ENCODE measurements at places on chromosomes 2 and 18. TPM values are rescaled to one million over a fixed set of nuclear protein-coding genes. Genes with fewer than 3 reads are reported as not detected.

CNDP1 gene
- total RNA-seq, result not detected

ANKRD30B gene
- total RNA-seq, result not detected

DCDC2C gene
- not detected for total RNA-seq

ZBTB7C gene
- 1.0 TPM for total RNA-seq

HOXD1 gene
- total RNA-seq, result 1.8 TPM

DYNAP gene
- not detected for total RNA-seq

UGT1A4 gene
- not detected for total RNA-seq

COL4A4 gene
- total RNA-seq, result 3.7 TPM

ST8SIA3 gene
- total RNA-seq, result not detected

CPS1 gene
- 6.6 TPM for total RNA-seq

SLC4A3 gene
- 0.65 TPM for total RNA-seq

CD8B2 gene
- not detected for total RNA-seq

DOK6 gene
- total RNA-seq, result 0.38 TPM

USP37 gene
- total RNA-seq, result 11.2 TPM

MEP1B gene
- not detected for total RNA-seq

ELOA2 gene
- not detected for total RNA-seq

PID1 gene
- total RNA-seq, result 59.2 TPM

APCDD1 gene
- 93.5 TPM for total RNA-seq

GBX2 gene
- not detected for total RNA-seq

FBLN7 gene
- 6.6 TPM for total RNA-seq
